Stimulated activated CD4-positive, alpha-beta T cell treated with anti-CD3 and anti-CD28 coated beads, Interleukin-1b, Interleukin-23, amount 100 ng/mL, for 1 hour (primary cell): ENCODE measurements at places on chromosomes 11 and 22.

DNA sequence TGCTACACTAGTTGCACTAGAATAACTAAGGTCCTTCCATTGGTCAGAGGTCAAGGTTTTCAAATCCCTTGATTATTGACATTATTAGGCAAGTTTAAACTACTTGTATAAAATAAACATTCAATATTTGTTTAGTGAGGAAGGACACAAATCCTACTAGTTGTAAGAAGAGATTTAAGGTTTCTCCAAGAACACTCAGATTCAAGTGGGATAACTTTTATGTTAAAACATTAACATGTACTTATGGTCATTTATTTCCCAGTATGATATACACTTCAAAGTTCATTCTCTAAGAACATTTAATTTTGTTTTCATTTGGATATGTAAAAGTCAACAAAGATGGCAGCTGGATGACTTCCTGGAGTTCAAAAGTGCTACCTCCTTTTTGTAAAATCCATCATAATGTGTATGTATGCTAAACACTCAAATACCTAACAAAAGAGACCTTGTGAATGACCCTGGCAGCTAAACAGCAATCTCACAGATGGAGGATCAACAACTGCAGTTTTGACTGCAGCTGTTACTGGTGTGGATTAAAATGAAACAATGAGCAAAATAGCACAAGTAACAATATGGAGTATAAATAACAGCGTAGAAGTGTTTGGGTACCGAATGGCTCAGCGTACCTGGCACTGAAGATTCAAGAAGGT, 1.5 kb downstream of the CCDC90B start:
- no peak for DNase-seq

DNA sequence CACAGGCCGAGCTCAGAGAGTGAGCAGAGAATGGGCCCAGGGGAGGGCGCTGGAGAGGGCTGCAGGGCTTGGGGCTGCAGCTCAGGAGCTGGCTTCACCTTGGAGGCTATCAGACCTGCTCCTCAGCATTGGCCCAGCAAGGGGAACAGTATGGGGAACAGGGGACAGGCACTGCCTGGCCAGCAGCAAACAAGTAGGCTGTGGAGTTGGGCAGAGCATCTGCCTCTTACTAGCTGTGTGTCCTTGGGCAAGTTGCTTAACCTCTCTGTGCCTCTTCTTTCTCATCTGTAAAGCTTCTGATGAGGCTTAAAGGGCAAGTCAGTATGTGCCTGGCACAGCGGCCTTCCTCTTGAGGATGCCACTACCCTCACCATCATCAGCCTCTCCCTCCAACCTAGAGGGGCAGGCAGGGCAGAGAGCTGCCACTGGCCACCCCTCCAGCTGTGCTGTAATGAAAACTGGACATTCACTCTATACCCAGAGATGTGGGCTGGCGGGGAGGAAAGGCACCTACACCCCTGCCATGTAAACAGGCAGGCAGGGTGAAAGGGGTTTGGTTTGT, 7.5 kb upstream of the CDKN1C start:
- no peak for DNase-seq

DNA sequence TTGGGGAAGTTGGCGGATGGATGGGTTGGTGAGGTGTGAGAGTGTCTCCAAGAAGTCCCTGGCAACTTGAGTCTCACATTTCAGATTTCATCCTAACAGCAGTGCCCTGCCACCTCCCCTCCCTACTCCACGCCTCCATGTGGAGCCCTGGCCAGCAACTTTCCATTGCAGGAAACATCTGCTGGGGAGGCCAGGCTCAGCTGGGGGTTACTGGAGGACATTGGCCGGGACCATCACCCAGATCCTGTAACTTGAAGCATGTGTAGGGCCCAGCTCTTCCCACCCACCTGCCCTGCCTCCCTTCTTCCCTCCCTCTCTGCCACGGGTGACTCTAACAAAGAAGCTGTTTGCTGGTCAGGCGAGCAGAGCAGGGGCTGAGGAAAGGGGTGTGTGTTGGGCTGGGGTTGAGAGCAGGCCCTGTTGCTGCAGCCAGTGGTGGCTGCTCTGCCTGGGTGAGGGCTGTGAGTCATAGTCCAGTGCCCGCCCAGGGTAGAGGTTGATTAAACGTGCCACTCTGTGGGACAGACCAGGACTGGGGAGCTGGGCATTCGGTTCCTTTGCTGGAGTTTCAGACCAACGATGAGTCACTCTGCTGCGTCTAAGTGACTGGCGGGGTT, 64.0 kb downstream of the SCN3B start:
- no peak for DNase-seq

GRCh38 chr11:111735262-111736116, 30.7 kb downstream of the PPP2R1B start:
- DNase-seq = no peak

DNA sequence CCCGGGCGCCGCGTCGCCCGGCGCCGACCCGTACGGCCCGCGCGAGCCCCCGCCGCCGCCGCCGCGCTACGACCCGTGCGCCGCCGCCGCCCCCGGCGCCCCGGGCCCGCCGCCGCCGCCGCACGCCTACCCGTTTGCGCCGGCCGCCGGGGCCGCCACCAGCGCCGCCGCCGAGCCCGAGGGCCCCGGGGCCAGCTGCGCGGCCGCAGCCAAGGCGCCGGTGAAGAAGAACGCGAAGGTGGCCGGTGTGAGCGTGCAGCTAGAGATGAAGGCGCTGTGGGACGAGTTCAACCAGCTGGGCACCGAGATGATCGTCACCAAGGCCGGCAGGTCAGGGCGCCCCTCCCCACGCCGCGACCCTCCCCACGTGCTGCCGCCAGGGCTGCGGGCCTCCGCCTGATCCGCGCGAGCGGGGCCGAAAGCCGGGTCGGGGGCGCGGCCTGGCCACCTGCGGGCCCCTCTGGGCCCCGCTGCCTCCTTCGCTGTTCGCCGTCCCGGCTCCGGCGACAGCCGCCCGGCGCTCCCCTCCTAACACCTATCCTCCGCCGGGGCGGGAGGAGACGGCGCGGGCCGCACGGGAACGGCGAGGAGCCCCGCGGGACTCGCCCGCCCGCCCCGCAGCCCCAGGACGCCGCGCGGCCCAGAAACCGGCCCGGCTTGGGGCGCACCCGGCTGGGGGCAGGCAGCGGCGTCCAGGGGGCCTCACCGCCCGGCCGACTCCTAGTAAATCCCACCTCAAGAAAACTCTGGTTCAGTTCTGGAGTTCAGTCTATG, 560 bp downstream of the TBX1 start:
- no peak for DNase-seq
